ENCODE measurements at places on chromosomes 7 and 10. TPM values are rescaled to one million over a fixed set of nuclear protein-coding genes. Genes with fewer than 3 reads are reported as not detected.

Gene TMEM248
- total RNA-seq = 91.6 TPM

DNA sequence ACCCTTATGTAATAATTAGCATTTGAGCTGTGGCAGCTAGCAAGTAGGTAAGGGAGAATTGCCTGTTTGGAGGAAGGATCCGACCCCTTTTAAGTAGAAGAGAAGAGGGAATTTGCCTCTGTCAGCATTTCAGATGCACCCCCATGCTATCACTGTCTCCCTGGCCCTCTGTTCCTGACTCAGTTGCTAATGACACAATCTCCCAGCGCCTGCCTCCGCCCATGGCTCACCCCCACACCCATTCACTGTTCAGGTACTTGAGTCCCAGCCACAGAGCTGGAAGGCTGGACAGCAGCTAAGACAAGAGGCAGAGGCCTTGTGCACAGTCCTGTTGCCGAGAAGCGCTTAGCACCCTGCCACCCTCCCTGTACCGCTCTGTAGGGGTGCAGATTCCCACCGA lies 512.3 kb upstream of the GALNT17 start:
- no peaks in the 10 kb centered on the region for H3K27me3 ChIP-seq
- no peak overlapping the region for H3K4me3 ChIP-seq
- no peak overlapping the region for H3K27ac ChIP-seq
- H3K36me3 ChIP-seq = no peaks in the 10 kb centered on the region
- H3K4me1 ChIP-seq = no peaks in the 10 kb centered on the region

DNA sequence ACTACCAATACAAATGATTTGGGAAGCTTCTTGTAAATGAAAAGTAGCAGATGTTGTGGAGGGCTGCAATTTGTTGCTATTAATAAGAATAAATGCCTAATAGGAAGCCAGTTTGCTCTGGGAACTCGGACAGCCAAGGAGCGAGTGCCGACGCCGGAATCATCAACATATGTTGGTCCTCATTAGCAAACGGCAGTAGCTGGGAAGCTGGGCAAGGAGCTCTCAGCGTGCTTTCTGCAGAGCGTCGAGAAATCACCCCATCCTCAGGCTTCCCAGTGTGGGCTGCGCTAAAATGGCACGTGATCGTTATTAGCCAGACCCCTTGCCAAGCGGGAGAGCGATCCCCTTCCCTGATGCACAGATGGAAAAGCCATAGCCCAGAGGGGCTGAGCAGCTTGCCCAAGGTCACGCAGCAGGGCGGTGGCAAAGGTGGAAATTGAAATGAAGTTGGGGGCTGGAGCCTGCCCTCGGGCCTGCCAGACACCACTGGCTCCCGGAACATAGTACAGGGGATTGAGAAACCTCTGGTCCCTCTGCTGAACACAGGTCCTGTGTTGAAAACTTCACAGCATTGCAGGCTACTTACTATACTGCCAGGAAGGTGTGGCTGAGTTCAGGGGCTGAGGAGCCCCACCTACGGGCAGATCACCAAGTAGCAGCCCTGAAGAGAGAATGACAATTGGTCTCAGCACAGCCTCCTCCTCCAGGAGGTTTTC lies 326.9 kb downstream of the PLXNA4 start:
- no peaks in the 10 kb centered on the region for H3K36me3 ChIP-seq
- peaks cover 7% of the 10 kb centered on the region for H3K27me3 ChIP-seq
- no peaks in the 10 kb centered on the region for H3K4me1 ChIP-seq
- H3K4me3 ChIP-seq = no peak overlapping the region

Gene PDZD7
- 1.9 TPM for total RNA-seq

GRCh38 chr7:151440799-151441445 lies 981 bp upstream of the CRYGN start:
- H3K4me1 ChIP-seq = peaks cover 12% of the 10 kb centered on the region
- H3K4me3 ChIP-seq = no peak overlapping the region
- no peak overlapping the region for H3K27ac ChIP-seq
- peaks cover 17% of the 10 kb centered on the region for H3K27me3 ChIP-seq
- no peaks in the 10 kb centered on the region for H3K36me3 ChIP-seq
- DNase-seq = no peak

Measured in activated CD4-positive, alpha-beta memory T cell treated with anti-CD3 and anti-CD28 coated beads, Interleukin-2, amount 10 ng/mL, durations not matched to agents 7 days and 5 days (primary cell).